ENCODE measurements at places on chromosomes 2 and 18. TPM values are rescaled to one million over a fixed set of nuclear protein-coding genes. Genes with fewer than 3 reads are reported as not detected.

DNA sequence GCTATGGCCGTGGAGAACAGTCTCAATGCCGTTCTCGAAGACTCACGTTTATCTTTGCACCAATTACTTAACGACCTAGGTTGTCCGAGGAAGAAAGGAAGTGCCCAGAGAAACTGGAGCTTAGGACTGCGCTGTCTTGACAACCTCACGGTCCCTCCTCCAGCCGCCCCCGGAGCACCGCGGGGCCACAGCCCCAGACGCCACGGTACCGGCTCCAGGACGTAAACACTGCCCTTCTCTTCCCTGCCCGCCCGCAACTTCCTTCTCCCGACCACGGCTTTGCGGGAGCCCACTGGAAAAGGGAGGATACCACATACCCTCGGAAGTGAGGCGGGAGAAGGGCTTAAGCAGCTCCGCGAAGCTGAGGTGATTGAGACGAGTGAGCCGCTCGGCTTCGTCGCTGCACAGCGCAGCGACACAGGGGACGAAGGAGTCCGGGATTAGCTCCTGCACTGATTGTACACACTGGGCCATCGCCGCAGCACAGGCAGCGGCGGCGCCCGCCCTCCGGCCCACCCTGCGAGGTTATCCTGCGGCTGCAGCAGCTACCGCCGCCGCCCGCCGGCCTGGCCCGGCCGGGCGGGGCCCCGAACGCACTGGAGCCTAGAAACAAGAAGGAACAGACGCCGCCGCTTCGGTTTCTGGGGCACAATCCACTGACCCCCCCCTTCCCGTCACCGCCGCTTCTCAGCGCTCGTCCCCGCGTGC is 483 bp downstream of the TRAPPC8 start:
- DNase-seq: peak; percentile 73

- no peak for DNase-seq
Measured at GRCh38 chr2:193521523-193521922, 1326.8 kb upstream of the TMEFF2 start.

DNA sequence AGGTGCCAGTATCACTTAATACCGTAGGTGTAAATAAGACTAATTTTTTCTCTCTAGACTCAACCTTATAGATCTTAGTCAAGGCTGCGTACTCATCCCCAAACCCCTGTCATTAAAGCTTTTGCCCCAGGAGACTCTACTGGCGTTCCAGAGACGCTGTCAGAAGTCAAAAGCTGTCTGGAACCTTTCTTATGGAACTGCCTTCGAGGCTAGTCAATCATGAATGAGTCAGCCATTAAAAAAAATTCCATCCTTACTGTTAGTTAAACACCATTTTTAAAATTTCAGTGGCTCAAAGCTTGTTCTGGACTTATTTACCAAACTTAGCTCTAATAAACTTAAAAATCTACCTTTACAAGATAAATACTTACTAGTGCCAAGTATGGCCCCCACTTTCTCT is 52.1 kb downstream of the SPRED2 start:
- DNase-seq: no peak

The KCNE4 gene
- 2.0 TPM for total RNA-seq

DNA sequence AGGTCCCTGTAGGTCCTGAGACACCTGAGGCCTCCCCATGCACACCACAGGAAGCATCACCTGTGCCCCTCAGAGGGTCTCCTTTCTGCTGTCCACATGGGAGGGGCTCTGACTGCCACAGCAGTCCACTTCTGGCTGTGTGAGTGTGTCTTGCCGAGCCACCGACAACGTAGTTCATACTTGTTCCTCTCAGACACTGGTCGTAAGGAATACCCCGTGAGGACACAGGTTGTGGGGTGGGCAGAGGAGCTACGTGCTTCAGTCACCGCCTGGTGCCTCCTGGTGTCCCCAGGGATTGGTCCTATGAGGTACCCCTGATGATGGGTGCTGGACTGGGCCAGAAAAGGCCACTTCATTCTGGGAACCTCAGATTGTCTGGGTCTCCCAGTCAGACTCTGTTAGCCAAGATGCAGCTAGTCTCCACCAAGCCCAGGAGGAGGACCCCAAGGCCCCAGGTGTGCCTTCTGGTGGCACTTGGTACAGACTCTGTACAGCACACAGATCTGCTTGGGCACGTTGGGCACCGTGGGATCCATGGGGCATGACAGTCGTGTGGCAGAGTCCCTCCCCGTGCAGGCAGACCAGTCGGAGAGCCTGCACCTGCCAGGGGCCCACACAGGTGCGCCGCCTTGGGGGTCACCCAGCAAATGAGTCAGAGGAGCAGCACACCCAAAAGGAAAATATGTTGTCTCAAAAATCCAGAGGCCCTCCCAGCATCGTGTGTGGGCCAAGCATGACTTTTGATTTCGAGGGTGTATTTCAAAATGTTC is 2.5 kb downstream of the ARHGEF4 start:
- DNase-seq: peak; percentile 29

DNA sequence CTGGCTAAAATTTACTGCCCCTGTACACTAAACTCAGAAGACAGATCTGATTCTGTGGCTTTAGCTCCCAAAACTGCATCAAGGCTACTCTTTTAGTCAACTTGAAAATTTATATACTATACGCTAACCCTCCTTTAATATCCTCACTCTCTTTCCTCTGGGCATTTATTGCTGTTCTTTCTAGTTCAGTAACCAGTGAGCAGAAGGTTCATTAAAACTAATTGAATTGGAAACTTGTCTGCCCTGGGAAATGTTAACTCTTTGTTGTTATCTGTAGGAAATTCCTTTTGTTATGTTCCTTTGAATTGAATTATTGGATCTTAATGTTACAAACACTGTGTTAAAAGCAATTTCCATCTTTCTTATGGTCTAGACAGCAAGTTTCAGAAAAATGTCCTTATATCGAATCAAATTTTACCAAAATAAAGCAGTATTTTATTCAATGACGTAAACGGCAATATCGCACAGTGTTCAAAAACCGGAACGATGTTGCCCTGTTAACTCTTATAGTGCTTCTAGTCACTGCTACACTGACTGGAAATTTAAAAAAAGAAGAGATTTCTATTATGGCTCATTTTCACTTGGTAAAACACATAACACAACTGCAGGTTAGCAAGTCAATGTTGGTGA is 168.3 kb downstream of the NR4A2 start:
- no peak for DNase-seq

GRCh38 chr2:88810017-88810416 is 118.5 kb downstream of the RPIA start:
- no peak for DNase-seq

The LIPG gene
- 13.3 TPM for total RNA-seq

The KIF5C gene
- total RNA-seq: 11.0 TPM

GRCh38 chr2:172995323-172996244 is 80.1 kb upstream of the MAP3K20 start:
- no peak for DNase-seq

The ARHGEF4 gene
- 14.0 TPM for total RNA-seq

Measured in mucosa of descending colon (tissue), 3 donors.